ENCODE measurements at places on chromosomes 6 and 20.
A peak's percentile ranks its signal among the peaks of the same experiment; 100 is the strongest.

GRCh38 chr20:38315290-38315966 is 11.5 kb downstream of the BPI start:
- no peak for DNase-seq

DNA sequence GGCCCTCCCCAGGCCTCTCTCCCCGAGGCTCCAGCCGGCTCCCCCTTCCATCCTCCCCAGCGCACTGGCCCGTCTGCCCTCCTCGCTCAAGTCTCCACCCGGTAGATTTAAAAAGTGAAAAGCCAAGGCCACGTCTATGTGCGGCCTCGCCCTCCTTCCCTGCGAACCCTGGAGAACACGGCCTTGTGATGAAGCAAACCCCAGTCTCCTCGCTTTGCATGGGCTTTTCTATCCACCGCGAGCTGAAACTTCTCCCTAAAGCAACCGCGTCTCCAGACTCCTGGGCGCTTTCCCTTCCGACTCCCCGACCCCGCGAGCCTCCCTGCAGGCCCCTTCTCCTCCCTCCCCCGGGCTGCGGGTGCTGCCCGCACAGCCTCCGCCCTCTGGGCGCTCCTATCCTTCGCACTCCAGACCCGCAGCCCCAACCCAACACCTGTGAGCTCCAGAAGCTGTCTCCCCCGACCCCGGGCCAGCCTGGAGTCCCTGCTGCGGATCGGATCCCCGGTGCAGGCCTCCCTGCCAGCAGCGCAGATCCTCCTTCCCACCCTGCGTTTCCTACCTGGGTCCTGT is 265.2 kb upstream of the QKI start:
- DNase-seq, result no peak

GRCh38 chr6:84462698-84463097 is 235.3 kb upstream of the CEP162 start:
- no peak for DNase-seq

DNA sequence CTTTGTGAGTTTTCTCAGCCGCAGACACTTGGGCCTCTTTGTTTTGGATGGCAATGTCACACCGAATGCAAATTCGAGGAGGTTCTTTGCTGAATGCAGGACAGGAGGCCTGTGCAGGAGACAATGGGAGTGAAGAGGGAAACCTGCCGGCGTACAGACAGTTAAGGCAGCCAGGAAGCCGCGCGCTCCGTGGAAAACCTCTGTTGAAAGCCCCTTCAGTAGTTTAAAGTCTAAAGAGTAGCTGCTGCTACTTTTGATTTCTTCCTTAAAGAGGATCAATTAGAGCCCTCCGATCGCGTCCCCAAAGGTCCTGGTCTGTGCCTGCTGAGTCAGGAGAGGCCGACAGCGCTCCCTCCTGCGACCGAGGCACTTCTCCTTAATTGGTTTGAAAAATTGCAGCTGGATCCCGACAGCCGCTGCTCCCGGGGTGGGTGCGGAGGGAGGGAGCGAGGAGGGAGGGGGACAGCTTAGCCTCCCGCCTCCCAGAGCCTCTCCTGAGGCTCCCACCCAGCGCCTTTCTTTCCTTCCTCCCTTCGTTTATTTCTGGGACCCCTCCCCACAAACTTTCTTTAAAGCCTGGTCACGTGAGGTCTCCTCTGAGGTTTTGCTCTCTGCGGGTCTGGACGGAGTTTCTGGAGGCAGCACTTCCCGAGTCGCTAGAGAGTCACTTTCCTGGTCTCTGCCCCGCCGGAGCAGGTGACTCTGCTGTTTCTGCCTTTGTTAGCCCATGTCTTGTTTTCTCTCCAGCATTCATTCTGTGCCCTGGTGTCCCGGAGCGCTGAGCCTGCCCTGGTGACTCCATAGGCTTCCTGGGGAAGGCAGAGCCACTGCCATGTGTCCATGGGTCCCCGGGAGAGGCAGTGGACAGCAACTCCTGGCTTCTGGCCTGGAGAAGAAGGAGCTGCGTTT is 22.3 kb upstream of the RPP40 start:
- peak; percentile 69 for DNase-seq

- no peak for DNase-seq
These were observed 583.5 kb downstream of the DOK5 start for GRCh38 chr20:55058938-55059337.

DNA sequence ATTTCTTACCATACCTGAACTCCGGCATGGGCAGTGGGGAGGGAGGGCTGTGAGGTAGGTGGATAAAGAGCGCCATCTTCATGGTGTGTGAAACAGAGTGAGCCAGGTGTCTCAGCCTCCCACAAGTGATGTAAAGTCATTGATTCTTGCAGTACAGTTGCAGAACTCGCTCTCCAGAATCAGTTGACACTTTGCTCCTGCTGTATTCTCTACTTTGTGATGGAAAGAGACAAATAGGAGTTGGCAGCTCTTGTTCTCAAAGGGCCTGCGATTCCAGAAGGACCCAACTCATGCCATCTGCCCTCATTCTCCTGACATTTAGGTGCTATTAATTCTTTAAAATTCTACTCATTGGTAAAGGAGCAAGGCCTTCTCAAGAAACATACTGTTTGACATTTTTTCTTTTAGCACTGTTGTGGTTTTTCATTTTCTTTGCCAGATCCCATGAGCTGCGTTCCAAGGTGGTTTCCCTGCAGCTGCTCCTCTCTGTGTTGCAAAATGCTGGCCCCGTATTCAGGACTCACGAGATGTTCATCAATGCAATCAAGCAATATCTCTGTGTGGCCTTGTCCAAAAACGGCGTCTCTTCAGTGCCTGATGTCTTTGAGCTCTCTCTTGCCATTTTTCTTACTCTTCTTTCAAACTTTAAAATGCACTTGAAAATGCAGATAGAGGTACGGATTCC is 49.3 kb downstream of the ARFGEF2 start:
- no peak for DNase-seq

GRCh38 chr20:53128004-53128403 is 155.8 kb downstream of the TSHZ2 start:
- DNase-seq, result no peak

- no peak for DNase-seq
These were observed 740 bp downstream of the TRIM15 start for GRCh38 chr6:30163918-30164654.

DNA sequence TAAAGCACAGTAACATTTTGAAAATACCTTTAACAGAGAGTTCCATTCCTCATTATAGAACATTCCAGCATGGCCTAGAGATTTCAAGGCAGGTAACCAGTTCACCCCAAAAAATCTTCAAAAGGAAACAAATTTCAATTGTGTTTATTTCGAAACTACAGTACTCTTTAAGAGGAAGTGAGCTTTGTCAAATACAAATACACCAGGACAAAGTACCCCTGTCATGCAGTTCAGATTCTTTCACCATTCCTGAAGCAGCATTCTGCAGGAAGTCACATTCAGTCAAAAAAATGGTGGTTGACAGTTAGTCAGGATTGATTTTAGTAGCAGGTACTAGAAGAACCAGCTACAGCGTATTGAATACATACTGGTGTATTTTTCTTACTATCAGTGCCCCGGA is 89.6 kb upstream of the RIN2 start:
- DNase-seq, result peak; percentile 14

GRCh38 chr6:166463359-166464067 is 80.8 kb upstream of the MPC1 start:
- peak; percentile 35 for DNase-seq

GRCh38 chr20:17569616-17570346 is at the start of gene DSTN:
Gene DSTN, plus strand, starts transcription at chr20:17570075. Its CDS starts 134 bp downstream, at chr20:17570209.
- peak; percentile 94 for DNase-seq

- no peak for DNase-seq
These were observed 140.9 kb downstream of the GRIK2 start for GRCh38 chr6:101534386-101534785.

GRCh38 chr6:52654007-52654406 is 16.9 kb upstream of the TMEM14A start:
- no peak for DNase-seq

DNA sequence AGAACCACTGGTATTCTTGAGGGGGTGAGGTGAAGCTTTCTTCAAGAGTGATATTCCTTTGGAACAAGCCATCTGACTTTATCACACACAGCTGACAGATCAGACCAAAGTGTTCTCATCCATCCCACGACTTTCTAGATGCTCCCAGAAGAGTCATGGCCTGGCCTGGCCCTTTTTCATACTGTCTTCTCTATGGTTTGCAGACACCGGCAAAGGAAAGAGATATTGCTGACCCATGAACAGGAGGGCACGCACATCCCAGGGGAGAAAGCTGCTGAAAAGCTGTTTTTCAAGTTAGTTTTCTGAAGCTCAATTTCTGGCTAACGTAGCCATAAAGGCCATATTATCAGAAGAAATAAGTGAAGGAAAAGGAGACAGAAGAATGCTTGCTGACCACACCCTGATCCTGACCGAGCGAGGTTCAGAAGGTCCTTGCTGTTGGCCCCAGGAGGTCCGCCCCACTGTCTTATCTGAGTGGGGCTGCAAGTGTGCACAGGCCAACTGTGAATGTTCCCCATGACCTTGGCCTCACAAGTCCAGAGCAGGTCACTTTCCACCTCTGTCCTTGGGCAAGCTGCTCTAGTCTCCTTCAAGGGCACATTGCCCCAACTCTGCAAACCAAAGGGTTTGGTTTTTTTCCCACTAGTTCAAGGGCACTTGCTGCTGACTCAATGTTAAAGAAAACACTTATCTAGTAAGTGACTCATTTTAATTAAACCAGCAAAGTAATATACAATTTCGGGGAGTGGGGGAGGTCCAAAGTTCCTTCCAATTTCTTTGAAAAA is 2.0 kb downstream of the ACSS1 start:
- peak; percentile 75 for DNase-seq

DNA sequence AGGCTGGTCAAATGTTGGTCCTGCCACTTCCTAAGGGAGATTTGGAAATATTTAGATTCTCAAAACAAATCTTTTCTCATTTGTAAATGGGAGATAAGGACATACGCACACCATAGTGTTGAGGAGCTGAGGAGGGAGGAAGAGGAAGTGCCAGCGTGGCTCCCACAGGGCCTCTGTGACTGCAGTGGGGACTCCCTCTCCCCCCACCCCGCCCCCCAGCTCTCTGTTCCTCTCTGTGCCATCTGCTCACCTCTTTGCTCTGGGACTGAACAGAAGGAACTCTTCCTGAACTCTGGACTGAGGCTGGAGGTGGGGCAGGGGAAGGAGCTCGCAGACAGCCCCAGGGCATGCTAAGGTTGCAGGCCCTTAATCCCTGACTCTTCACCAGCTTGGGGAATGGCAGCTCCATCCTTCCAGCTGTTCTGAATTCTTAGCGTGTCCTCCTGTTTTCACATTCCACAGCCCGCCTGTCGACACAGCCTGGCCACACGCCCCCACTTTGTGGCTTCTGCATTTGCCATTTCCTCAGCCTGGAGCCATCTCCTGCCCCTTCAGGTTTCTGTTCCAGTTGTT is 11.4 kb downstream of the DDX27 start:
- DNase-seq, result peak; percentile 89

GRCh38 chr20:19016140-19016497 is 196.3 kb upstream of the SLC24A3 start:
- no peak for DNase-seq

GRCh38 chr20:12159261-12159660 is 241.6 kb downstream of the BTBD3 start:
- no peak for DNase-seq

GRCh38 chr20:44228465-44229258 is 18.1 kb upstream of the OSER1 start:
- no peak for DNase-seq

- DNase-seq, result peak; percentile 93
These were observed 782 bp downstream of the MAP3K5 start for GRCh38 chr6:136791296-136792094.

DNA sequence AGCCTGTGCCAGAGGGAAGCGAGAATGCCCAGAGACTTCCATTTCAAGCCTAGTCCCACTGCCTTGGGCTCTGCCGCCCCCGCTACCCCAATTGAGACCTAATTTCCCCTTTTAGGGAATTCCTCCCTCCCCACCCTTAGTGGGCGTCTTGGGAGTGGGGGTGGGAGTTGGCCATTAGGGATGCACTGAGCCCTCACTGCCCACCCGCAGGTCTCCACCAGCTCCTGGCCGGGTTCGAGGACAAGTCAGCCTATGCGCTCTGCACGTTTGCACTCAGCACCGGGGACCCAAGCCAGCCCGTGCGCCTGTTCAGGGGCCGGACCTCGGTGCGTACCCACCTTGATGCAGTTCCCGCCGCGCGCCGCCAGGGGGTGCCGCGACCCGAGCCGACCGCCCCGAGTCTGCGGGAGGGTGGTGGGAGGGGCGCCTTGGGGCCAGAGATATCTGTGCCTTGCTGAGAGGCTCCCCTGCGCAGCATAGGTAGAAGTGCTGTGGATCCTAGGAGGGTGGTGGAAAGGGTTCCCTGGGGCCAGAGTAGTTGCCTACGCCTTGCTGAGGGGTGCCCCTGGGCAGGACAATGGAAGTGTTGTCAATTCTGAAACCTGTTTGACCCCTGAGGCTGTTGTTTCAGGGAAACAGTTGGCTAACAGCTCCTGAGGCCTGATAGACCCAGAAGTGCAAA is 9.2 kb downstream of the ITPA start:
- DNase-seq, result peak; percentile 84

- DNase-seq, result no peak
These were observed 913 bp downstream of the BTN2A2 start for GRCh38 chr6:26383624-26384417.

GRCh38 chr6:19771753-19772336 is 65.3 kb upstream of the ID4 start:
- DNase-seq, result no peak

- no peak for DNase-seq
These were observed 205.3 kb downstream of the EYA2 start for GRCh38 chr20:47099825-47100441.

- DNase-seq, result no peak
These were observed 155.6 kb upstream of the SMLR1 start for GRCh38 chr6:130671577-130671976.

DNA sequence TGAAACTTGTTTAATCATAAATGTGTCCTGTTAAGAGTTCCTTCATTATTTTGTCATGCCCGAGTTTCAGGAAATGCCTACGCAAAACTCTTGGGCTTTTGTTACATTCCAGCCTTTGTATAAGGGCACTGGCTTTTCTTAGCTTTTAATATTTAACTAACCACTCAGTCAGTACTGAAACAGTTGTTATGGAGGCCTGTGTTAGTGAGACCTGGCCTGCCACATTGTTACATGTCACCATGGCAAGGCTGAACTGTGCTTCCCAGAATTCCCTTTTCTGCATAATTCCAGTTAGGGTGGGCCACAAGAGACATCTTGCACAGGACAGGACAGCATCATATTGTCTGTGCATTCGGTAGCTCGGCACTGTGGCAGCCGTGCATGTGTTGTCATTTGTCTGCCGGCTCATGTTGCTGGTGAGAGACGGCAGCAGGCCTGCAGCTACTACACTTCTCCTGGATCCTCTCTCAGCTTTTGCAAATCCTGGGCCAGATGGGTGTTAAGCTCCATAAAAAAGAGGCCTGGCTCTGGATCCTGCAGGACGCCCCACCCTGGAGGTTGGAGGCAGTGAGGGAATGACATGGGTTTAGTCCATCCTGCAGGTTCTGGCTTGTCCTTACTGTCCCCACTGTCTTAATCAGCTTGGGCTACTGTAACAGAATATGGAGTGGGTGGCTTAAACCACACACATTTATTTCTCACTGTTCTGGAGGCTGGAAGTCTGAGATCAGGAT is 128.8 kb upstream of the DTNBP1 start:
- DNase-seq, result no peak

DNA sequence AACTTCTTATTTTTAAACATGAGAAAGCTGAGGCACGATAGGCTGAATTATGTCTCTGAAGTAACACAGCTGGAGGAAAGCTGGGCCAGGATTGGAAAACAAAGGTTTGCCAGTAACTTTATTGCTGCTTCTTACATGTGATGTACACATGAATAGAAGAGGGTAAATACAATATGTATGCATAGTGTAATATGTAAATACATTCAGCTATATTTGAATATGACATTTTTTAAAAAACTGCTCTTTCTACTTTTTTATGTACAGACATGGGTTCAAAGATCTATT is 90.2 kb downstream of the ADTRP start:
- DNase-seq, result no peak
